AG08395 (cell line): ENCODE measurements at places on chromosomes 4 and X.

DNA sequence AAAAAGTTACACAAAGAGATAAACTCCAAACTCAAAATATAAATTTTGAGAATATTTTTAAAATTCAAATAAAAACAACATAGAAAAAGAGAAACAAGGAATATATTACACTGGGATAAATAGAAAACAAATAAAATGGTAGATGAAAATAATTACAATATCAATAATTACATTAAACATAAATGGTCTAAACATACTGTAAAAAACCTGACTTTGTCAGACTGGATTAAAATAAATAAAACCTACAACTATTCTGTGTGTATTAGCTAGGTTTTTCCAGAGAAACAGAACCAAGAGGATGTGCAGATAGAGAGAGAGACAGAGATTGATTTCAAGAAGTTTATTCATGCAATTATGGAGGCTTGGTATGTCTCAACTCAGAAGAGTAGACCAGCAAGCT is 126.5 kb downstream of the LRBA start:
- DNase-seq = no peak

- DNase-seq = no peak
Measured at GRCh38 chrX:153921511-153922446, 4.3 kb downstream of the ARHGAP4 start.

DNA sequence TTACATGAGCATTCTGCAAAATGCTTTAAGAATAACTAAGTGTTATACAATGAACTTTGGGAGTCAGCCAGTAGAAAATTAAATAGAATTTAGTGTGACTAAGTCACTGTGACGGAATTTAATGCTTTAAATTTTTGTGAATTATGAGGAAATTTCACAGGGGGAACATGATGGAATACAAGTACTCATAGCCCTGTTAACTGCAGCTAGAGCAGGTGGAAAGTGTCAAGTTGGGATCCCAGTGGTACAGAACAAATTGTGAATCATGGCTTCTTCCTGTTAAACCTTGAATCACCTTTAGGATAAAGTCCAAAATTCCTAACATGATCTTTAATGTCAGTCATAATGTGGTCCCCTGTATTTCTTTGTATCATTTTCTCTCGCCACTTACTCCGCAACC is 212.2 kb upstream of the CENPE start:
- no peak for DNase-seq

DNA sequence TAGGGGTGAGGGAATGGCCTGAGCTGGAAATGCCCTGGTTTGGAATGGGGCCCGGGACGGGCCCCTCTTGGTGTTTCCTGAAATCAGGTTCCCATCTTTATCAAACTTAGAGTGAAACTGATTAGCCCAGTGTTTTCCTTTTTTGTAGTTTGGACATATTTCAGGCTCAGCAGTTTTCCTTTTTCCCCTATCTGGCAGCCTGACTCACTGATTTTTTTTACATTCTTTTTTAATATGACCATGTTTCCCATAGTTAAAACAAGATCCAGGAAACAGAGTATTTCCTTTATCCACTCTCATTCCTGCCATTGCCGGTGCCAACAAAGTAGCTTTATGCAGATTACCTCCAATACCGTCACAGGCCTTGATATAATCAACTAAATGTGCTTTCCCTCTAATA is 20.5 kb upstream of the C4orf17 start:
- no peak for DNase-seq

- DNase-seq = peak; percentile 31
Measured at GRCh38 chr4:24244663-24245490, 339.5 kb downstream of the DHX15 start.

GRCh38 chr4:145686991-145687390 is 7.0 kb downstream of the C4orf51 start:
- no peak for DNase-seq

DNA sequence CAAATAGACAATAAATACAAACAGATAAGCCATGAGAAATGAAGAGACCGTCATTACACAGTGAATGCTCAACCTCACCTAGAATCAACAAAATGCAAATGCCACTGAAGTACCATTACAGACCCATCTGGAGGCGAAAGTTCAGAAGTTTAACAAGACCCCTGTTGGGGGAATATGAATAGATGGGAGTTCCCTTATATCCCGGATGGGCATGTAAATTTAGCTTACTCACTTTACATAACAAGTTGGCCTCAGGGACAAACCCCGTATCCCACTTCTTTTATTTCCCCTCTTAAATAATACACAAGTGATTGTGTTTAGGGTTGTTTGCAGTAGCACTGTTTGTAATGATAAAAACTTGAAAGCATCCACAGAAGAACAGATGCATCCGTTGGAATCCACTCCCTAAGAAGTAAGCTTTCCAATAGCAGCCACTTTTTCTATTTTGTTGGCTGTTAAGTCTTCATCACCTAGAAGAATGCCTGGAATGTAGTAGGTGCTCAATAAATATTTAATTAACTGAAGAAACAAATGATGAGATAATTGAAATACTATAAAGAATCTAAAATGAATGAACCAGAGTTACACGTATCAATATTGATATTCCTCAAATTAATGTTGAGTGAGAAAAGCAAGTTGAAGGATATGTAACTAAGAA is 1076.3 kb upstream of the TENM3 start:
- DNase-seq = no peak

DNA sequence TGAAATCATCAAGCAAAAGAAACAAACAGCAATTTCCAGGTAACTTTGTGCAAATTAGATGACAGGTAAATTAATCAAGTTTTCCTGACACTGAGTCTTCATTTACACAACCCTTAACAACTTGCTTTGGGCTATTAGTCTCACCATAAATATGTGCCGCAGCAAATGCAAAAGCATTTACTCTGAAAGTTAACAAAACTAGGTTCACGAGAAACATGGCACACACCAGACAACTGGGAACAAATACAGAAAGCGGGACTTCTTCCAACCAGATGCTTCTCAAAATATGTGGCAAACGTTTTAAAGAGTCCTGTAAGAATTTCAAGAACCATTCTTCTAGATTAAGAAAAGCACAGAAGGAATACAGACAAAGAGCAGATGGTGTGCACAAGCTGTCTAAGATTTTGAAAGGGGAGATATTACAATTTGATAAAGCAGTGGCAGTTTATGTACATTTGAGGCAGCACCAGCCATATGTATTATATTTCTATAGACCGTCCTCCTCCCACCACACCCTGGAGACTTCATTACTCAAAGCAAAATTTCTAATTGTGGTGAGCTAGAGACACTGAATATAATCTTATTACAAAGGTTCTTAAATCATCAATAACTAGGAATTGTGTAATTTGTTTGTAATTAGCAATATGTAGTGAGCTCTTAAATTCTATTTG is 192.5 kb upstream of the ADAMTS3 start:
- no peak for DNase-seq

DNA sequence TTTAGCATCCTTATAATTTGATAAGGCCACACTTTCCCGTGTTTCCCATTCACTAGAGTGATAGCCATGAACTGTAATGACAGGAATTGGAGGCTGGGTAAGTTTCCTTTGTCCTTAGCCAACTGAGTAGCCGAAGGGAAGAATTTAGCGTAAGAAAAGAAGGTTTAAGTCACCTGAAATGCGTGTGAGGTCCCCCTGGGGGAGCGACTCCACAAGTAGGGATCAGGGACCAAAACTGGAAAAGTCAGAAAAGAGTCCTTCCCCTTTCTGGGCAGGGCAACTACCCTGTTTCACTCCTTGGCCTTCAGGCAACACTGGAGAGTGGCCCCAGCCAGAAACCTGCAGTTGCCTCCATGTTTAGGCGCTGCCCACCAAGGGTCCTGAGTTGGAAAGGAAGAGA is 81.6 kb upstream of the MED14 start:
- DNase-seq = no peak

- peak; percentile 35 for DNase-seq
Measured at GRCh38 chr4:54493862-54494261, 163.9 kb upstream of the KIT start.

DNA sequence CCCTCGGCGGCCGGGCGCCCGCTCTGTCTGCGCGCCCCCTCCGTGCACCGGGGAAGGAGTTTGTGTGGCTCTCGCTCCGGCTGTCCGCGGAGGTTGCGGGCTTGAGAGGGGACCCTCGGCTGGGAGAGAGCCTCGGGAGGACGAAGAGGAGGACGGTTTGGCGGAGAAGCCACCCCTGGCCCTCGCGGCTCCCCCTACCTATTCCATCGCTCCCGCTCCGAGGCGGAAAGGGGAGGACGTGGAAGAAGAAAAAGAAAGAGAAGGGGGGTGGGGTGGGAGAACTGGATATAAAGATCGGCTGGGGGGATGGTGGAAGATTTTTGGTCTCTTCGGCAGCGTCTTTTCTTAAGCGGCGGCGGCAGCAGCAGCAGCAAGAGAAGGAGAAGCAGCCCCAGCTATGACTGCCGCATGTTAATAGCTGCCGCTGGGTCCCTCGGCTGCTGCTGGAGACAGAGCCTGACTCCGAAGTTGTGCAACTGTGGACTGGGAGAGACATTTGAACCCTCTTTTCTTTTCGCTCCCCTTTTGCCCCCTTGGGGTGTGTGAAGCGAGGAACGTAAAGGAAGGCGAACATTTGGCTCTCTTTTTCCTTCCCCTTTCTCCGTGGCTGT is 895 bp downstream of the ADGRL3 start:
- peak; percentile 11 for DNase-seq

GRCh38 chr4:109691411-109691920 is 11.8 kb downstream of the CASP6 start:
- DNase-seq = no peak

GRCh38 chrX:349196-349595 is 30.6 kb upstream of the GTPBP6 start:
- DNase-seq = no peak

- DNase-seq = peak; percentile 40
Measured at GRCh38 chr4:147096667-147097604, 151.3 kb upstream of the TTC29 start.

DNA sequence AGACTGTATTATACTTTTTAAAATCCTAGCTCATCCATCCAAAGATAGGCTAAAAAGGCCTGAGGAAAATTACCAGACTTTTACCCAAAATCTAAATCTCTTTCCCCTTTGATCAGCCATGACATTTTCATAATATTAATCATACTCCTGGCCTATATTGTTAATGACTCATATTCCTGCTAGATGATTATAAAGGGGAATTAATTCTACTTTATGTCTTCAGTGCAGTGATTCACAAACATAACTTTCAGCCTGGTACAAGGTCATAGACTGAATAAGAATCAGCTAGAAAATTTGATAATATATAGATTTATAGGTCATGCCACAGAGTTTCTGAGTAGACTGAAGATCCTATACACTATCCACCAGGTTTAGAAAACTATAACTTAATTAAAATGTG is 1905.4 kb downstream of the C4orf33 start:
- no peak for DNase-seq

GRCh38 chr4:41215155-41215554 is 813 bp upstream of the APBB2 start:
- no peak for DNase-seq

GRCh38 chr4:138262030-138262429 is 19.9 kb upstream of the SLC7A11 start:
- no peak for DNase-seq
